ENCODE measurements at places on chromosomes 3 and 15.

DNA sequence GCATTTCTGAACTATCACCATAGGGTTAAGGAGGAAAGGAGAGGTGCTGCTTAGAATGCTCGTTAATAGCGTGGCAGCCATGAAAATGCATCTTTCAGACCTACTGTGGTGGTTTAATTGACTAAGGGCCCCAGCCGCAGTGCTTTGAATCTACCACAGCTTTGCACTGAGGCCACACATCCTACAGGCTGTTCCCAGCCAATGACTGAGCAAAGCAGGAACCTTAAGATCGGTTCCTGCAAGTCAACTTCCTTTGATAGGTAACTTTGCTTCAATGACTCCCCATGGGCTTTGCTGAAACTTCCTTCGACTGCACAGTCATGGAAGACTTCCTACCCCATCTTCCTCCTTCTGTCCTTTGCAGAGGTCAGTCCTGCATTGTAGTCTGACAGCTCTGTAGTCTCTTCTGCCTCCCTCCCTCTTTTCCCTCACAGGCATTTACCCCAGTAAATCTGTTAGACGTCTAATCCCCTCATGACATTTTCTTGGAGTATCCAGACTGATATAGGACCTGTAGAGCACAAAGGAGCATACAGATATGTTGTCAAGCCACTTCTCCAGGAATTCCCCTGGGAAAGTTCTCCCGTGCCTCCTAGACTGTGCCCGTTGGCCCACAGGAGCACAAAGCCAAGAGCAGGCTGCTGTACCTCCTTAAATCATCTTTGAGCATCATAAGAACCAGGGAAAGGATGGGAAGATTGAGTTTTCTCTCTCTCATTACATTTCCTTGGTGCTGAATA, 2.6 kb upstream of the BCL2A1 start:
- DNase-seq: no peak

GRCh38 chr3:14511623-14512280, 28.4 kb downstream of the GRIP2 start:
- no peak for DNase-seq

DNA sequence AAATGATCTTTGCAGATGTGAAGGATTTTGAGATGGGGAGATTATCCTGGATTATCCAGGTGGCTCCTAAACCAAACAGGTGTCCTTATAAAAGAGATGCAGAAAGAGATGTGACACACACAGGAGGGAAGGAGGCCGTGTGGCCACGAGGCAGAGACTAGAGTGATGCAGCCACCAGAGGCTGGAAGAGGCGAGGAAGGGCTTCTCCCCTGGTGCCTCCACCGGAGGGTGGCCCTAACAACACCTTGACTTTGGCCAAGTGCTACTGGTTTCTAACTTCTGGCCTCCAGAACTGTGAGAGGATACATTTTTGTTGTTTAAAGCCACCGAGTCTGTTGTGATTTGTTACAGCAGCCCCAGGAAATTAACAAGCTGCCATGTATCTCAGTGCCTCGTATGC, 127.1 kb downstream of the ASB7 start:
- no peak for DNase-seq

DNA sequence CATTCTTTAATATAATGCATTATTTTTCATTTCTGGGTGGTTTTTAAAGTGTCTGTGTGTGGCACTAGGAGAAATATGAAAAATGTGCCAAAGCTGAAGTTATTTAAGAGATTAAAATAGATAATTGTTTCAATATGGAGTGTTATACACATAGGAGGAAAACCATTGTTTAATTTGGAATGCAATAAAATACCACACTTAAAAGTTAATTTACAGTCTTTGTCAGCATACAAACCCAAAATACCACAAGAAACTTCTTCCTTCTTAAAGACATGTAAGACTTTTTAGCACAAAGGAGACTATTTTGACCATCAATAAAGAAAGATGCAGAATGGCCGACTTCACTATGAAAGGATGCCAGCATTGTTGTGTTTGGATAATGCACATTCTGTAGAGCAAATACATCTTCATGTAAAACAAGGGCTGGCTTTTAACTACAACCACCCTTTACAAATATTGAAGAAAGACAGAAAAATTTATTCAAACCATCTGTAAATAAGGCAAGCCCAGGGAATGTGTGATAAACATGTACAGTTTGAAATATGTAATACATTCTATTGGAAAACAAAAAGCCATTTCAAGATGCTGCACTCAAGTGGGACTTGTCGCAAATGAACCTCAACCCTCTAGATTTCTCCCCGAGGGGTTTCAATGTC, 1146.6 kb downstream of the ROBO1 start:
- DNase-seq: no peak

- no peak for DNase-seq
Measured at GRCh38 chr3:132196113-132196512, 121.1 kb upstream of the ACP3 start.

DNA sequence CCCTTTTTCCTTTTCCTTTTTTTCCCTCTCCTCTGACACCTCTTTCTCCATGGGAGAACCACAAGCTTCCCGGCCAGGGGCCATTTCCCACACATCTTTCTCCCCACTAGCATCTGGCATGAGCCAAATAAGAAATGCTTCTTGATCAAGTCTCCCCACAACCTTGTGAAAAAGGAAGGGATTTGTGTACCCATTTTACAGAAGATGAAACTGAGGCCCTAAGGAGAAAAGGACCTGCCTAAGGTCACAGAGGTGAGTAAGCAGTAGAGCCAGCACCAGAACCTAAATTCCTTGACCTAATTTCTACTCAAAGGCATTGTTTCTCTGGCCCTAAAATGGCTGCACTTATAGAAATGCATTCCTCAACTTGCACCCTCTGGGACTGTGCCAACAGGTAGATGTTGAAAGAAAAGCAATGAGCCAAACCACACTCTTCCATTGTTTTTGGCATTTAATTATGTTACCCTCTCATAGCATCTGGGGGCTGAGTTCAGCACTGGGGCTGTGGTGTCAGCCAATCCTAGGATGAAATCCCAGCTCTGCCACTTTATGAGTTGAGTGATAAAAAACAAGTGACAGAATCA, 81.7 kb upstream of the TLE3 start:
- no peak for DNase-seq

DNA sequence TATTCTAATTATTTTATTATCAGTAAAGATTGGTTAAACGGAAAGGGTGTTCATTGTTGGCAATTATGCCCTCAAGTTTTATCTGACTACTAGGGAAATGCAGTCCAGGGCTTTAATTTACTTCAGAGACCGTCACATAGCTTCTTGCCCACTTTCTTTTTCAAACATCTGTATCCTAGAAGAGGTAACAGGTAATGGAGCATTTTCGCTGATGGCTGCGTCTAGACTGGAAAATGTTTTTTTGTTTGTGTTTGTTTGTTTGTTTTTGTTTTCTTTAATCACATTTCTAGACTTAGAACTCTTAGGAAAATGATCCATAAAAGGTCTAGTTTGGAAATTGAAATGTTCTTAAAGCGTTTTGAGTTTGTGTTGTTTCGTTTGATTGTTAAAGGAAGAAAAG, 71.4 kb downstream of the ANXA2 start:
- no peak for DNase-seq

- DNase-seq: no peak
Measured at GRCh38 chr3:25043749-25044148, 384.3 kb upstream of the RARB start.

- DNase-seq: no peak
Measured at GRCh38 chr3:396293-396692, 199.7 kb downstream of the CHL1 start.

GRCh38 chr3:50347187-50347813, 1.8 kb upstream of the ZMYND10 start:
- peak; percentile 72 for DNase-seq

DNA sequence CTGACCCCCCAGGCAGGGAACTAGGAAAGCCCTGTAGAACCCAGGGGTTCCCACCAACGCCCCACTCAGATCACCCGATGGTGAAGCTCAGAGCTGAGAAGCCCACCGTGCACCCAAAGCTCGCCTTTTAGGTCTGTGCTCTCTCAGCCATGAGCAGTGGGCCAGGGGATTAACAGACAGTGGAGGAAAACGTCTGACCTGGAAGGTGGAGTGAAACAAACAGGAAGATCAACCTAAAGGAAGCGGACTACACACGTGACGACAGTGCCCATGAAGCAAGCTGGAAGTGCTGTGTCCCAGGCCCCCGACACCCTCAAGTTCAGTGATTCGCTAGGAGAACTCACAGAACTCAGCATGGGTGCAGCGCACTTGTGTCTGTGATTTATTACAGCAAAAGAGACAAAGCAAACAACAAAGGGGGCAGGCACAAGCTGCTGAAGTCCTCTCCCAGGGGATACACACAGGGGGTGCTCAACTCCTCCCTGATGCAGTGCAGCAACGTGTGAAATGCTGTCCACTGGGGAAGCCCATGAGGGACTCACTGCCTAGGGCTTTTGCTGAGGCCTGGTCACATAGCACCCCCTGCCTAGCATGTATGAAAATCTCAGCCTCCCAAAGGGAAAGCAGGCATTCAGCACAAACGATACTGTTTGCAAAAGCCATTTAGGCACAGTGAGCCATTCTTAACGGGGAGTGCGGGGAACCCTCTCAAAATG, 43.5 kb downstream of the CFAP92 start:
- peak; percentile 47 for DNase-seq

DNA sequence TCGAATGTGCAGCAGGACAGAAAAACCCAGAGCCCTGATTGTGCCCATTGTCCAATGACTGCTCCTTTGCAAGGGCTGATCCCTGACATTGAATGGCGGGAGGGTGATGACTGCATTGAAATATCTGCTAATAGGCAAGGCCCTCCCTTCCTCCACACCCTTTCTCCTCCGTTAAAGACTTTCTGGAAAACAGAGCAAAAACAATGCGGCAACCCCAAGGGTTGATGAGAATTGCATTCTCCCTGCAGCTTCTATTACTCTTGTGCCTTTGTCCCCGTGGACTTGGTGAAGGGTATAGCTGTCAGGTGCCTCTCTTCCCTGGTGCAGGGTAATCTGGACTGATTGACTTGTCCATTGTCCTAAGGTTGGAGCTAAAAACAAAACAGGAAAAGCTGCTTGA, 71.8 kb downstream of the THSD4 start:
- no peak for DNase-seq

DNA sequence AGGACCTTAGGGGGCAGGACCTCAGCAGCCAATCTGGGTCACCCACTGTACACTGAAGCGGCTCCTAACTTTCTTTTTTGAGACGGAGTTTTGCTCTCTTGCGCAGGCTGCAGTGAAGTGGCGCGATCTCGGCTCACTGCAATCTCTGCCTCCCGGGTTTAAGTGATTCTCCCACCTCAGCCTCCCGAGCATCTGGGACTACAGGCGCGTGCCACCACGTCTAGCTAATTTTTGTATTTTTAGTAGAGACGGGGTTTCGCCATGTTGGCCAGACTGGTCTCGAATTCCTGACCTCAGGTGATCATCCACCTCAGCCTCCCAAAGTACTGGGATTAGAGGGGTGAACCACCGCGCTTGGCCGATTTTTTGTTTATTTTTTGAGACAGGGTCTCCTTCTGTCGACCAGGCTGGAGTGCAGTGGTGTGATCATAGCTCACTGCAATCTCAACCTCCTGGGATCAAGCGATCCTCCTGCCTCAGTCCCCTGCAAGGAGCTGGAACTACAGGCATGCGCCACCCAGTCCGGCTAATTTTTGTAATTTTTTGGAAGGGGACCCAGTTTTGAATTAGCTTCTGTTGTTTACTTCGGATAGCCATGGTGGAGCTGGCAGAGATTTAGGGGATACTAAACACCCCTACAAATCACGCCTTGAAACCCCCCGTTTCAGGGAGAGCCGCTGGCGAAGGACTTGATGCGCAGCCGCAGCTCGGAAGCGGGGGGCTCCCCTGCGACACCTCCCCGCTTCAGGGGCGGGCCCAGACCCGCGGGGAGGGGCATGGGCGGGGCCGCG, 1.5 kb upstream of the CLK3 start:
- no peak for DNase-seq

GRCh38 chr15:33913459-33913858, 54.8 kb upstream of the CHRM5 start:
- no peak for DNase-seq

DNA sequence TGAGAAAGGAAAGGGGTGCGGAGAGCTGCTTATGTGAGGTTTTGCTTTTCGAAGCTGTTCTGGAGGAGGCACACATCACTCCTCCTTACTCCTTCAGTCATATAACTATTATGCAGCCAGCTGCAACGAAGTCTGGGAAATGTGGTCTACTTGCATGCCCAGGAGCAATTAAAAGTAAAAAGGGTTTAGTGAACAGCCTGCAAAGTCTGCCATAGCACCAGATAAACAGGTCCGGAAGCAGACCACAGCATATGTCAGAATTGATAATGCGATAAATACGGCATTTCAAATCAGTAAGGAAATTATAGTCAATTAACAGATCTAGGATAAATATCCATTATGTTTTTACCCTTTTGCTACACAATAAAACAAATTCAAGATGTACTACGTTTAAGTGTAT, 99.5 kb downstream of the POLR2M start:
- DNase-seq: no peak

DNA sequence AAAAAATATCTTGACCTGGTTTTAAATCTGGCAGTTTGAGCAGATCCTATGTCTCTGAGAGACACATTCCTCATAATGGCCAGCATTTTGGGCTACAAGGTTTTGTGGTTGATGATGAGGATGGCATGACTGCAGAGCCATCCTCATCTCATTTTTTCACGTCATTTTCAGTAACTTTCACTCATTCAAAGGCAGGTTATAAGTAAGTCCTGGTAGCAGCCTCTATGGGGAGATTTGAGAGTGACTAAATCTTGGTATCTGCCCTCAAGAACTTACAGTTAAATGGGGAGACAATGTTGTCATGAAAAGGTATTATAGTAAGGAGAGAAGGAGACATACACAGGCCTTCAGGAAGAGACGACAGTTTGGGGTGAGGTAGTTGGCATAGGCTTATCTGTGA, 14.5 kb downstream of the TIGIT start:
- DNase-seq: no peak

- no peak for DNase-seq
Measured at GRCh38 chr3:181955566-181955965, 243.8 kb downstream of the SOX2 start.

- no peak for DNase-seq
Measured at GRCh38 chr15:51302480-51302879, 35.9 kb downstream of the CYP19A1 start.

GRCh38 chr15:77416148-77416455, 3.8 kb downstream of the PEAK1 start:
- DNase-seq: no peak

GRCh38 chr15:98866511-98866910, 141.1 kb downstream of the PGPEP1L start:
- DNase-seq: no peak

- no peak for DNase-seq
Measured at GRCh38 chr3:134378384-134378783, 4.1 kb upstream of the AMOTL2 start.

DNA sequence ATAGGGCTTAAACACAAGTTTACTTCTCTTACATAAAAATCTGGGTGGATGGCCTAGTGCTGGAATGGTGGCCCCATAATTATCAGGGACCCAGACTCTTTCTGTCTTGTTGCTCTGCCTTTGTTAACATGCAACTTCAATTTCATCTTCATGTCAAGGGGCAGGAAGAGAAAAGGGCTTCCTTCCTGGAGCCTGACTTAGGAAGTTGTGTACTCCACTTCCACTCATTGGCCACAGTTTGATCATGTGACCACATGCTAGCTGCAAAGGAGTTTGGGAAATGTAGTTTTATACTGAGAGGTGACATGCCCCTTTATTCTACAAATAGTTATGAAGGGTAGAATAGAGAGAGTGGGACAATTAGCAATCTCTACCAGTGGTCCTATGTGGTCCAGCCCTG, 39.3 kb downstream of the RHCG start:
- DNase-seq: no peak

GRCh38 chr3:123373474-123373987, 75.4 kb downstream of the ADCY5 start:
- DNase-seq: no peak
